ENCODE measurements at places on chromosomes 7 and 10.

DNA sequence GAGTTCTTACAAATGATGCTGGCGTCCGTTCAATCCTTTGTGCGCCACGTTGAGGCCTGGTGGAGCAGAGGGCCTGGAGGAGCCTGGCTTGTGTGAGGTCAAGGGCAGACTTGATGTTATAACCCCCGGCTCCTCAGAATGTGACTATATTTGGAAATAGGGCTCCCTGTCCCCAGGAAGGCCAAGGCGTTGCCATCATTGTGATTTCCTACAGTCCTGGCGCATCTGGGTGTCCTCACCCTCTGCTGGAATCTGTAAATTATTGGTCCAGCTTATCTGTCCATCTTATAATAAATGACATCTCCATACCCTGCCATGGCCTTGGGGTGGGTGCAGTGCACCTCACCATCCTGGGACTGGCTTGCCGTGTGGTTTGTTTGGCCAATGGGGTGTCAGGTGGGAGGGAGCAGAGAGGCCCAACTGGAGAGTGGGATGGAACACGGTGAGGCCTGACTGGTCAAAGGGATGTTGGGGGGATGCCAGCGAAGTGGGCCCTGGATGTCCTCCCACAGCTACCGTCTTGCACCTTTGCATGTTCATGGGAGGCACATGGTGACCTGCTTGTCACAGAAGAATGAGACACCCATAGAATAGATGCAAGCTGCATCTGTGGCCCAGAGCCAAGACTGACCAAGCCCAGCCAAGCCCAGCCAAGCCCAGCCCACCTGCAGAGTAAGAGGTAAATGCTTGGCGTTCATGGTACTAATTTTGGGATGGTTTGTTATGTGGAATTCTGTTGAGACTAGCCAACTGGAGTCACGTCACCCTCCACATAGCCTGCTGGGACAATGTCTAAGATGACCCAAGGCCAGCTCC is 11.1 kb upstream of the LRRC27 start:
- DNase-seq: no peak

DNA sequence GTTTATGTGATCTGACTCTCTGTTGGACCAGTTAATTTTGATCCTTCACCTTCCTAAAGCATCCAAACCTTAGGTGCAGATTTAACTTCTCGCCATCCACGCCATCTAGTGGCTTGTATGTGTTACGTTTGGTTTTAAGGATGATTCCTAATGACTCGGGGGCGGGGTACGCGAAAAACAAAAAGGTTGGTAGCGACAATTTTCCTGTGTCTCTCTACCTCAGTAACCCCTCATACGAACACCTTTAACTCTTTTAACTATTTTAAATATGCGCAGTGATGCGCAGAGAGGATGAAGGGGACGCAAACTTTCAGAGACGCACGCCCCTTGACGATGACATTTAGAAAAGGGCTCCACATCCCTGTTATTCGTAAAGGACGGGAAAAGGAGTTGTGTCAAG is 714 bp upstream of the KCND2 start:
- no peak for DNase-seq

GRCh38 chr10:132328738-132329137 is 3.3 kb upstream of the LRRC27 start:
- DNase-seq: no peak

GRCh38 chr7:97346349-97346748 is 228.9 kb downstream of the SDHAF3 start:
- DNase-seq: no peak

- no peak for DNase-seq
Measured at GRCh38 chr10:82914655-82915136, 1039.7 kb downstream of the NRG3 start.

DNA sequence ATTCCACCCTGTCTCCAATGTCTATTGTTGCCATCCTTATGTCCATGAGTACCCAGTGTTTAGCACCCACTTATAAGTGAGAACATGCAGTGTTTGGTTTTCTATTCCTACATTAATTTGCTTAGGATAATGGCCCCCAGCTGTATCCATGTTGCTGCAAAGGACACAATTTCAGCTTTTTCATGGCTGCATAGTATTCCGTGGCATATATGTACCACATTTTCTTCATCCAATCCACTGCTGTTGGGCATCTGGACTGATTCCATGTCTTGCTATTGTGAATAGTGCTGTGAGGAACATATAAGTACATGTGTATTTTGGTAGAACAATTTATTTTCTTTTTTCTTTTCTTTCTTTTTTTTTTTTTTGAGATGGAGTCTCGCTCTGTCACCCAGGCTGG is 68.2 kb downstream of the TMEM178B start:
- no peak for DNase-seq

DNA sequence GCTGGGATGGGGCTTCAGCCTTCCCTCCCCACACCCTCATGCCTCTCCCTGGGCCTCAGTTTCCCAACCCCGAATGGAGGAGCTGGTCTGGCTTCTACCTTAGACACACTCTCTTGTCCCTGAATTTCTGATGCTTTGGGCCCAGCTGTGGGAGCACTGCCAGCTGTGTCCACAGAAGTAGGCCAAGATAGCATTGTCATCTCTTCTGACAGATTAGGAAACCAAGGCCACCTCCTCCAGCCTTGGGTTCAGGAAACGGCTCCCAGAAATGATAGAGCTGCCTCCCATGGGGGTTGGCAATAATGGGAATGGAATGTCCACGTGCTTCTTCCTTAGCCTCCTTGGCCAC is 1.3 kb downstream of the PPIF start:
- no peak for DNase-seq

DNA sequence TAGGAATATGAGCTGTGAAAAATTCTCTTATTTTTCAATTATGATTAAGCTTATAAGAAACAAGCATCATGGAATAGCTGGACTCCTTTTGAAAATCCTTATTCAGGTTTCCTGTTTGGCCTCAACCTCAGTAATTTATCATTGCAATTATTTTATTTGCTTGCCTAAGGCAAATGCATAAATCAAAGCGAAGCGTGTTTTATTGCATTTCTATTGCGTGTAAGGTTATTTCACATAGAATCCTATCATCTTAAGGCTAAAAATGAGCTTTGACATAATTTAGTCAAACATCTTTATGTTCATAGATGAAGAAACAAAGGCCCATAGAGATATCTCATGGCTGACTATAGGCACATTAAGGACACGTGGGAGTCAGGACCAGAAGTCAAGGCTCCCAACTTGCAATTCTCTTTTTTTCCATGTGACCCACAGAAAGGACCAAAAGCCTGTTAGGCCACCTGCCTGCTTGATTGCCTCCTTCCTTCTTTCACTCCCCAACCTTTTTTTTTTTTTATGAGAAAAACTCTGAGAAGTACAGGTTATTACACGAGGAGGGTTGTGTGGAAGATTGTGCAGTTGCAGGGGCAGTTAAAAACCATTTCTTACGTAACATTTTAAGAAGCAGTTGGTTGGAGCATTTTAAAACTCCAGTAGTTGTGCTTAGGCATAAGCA is 261.0 kb downstream of the HDAC9 start:
- DNase-seq: no peak

DNA sequence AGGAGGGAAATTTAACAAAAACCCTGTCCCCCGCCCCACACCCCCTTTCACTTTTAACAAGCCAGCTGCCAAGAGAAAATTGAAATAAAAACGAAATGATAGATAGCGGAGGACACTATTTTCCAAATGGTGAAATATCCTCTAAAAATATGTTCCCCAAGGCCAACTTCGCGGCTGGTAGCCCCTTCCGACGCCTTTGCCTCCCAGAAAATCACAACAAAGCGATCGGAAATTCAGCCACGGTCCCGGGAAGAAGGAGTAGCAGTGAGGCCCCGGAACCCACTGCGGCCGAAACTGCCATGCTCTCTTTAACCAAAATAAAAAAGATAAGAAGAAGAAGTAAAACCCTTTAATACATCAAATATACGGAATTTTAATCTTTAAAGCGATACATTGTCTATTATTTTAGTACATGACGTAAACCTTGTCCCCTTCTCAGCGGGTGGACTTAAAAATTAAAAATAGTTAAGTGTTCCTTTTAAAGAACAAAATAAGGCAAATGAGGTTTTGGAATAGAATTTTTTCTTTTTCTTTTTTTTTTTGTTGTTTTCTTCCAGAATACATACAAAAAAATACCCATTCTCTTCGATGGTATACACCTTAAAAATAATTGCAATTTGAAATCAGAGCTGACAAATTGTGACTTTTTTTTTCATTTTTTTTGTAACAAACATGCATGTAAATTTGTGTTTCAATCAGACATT is 3.9 kb downstream of the ZNF503 start:
- no peak for DNase-seq

GRCh38 chr10:132806110-132806509 is 20.2 kb upstream of the NKX6-2 start:
- DNase-seq: no peak
